Activated naive CD4-positive, alpha-beta T cell (primary cell): ENCODE measurements at places on chromosomes 1 and 21.

- no peak for DNase-seq
These were observed 81.5 kb downstream of the ERG start for GRCh38 chr21:38416791-38417190.

DNA sequence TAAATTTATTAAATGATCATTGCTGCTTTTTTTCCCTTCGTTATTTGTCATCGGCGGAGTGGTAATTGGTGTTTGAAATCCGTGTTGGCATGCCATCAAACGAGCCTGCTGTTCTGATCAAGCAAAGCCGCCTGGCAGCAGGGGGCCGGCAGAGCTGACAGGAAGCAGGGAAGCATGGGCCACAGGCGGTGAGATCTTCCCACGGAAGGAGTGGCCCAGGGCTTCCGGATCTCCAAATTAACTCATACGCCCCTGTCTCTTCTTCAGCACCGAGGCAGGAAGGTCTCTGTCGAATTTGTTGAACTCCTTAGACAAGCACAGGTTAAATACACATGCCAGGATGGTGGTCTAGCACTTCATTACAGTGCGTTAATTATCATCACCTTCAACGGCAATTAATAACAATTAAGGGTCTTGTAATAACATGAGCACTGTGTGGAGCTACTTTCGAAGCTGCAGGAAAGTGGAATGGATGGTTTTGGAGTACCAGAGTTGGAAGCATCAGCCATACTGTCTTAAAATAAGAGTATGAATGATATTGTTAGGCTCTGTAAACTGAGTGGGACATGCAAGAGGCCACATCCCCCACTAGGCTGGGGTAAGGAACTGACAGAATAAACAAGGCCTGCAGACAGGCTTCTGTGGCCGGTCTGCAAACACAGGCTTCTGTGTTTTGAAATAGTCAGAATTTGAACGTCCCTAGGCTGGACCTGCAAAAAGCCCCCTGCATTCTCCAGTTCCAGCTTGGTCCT is 199.4 kb upstream of the DAB1 start:
- DNase-seq = no peak

DNA sequence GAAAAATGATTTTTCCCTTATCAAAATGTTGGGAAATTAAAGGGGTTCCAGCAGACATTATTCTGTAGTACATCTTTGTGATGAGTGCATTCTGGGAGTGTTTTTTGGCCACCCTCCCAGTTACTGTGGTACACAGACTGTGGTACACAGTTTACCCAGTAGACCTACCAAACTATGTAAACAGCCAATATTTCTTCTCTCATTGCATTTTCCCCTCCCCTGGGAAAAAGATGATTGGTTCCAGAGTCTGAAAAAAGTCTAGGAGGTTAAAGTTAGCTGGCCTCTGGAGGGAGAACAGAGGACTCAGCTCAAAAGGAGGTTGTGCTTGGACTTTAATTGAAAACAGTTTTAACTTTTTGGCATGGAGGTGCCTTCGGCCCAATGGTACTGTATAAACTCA is 42.5 kb downstream of the PGM1 start:
- no peak for DNase-seq

- no peak for DNase-seq
These were observed 12.1 kb downstream of the SAMD11 start for GRCh38 chr1:935751-936231.

- DNase-seq = no peak
These were observed 60.9 kb downstream of the LHX4 start for GRCh38 chr1:180291004-180291403.

DNA sequence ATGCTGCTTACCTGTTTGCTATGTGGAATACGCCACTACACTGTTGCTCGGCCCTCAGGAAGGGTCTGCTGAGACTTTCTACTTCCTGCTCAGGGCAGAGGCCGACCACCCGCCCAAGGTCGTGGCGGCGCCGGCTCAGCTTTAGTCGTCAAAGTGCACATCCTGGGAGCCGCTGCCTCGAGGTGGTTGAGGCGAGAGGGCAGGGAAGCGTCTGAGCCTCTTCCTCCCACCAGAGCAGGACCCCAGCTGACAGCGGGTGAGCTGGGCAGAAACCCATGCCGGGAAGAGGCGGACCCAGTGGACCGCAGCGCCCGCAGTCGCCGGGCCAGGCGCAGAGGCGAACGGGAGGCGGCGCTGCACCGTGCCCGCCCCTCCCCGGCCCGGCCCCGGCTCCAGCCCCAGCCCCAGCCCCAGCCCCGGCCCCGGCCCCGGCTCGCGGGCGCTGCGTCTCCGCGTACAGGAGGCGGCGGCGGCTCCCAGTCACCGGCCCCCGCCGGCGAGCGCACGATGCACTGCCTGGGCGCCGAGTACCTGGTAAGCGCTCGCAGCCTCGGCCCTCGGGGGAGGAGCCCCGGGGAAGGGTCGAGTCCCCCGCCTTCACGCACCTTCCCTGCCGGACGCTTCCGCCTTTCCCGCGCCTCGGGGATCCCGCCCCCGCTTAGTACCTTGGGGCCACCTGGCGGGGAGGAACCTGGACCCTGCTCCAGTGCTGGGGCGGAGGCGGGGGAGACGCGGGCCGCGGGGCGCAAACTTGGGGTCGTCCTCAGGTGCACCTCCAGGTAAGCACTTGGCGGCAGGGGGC is at the start of gene SLC44A3:
Gene SLC44A3 (plus strand): TSS at position 413 of the 802 bp plus-strand sequence. CDS start 95 bp downstream, at position 508.
- no peak for DNase-seq

GRCh38 chr1:53023546-53023945 is 38.5 kb upstream of the PODN start:
- no peak for DNase-seq

- DNase-seq = no peak
These were observed 91.7 kb downstream of the TTC3 start for GRCh38 chr21:37164742-37165141.

DNA sequence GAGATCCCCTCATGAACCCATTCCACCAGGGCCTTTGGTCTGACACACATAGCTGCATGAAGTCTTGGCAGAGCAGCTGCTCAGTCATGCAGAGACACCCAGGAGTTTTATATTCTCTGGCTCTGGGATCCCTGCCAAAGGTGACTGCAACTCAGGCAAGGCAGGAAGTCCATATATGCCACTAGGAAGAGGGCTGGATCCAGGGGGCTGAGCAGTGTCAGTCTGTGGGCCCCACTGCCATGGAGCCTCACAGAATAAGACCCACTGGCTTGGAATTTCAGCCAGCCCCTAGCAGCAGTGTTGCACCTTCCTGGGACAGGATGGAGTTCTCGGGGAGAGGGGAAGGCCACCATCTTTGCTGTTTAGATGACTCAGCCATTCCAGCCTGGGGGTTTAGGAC is 199.7 kb downstream of the TBX15 start:
- no peak for DNase-seq

DNA sequence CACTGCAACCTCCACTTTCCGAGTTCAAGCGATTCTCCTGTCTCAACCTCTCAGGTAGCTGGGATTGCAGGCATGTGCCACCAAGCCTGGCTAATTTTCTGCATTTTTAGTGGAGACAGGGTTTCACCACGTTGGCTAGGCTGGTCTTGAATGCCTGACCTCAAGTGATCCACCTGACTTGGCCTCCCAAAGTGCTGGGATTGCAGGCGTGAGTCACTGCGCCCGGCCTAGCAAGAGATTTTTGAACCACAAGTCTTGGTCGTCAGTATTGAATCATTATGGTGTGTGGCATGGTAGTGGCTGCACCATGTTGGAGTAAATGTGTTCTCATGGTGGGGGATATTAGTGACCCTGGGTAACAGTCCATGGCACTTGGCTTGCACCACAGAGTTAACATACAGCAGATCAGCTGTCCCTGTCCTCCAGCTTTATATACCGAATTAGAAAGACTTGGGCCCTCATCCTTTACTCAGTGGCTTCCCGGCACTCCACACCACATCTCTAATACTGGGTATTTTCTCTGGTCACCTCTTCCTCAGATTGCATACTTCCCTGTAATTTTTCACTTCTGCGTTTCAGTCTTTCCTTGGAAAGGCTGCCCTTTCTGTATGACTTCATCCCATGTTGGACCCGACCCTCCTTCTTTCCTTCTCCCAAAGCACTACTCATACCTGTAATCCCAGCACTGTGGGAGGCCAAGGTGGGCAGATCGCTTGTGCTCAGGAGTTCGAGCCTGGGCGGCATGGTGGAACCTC is 25.1 kb downstream of the AK4 start:
- DNase-seq = no peak

- DNase-seq = no peak
These were observed 425.4 kb downstream of the ADGRL2 start for GRCh38 chr1:82226186-82226505.

DNA sequence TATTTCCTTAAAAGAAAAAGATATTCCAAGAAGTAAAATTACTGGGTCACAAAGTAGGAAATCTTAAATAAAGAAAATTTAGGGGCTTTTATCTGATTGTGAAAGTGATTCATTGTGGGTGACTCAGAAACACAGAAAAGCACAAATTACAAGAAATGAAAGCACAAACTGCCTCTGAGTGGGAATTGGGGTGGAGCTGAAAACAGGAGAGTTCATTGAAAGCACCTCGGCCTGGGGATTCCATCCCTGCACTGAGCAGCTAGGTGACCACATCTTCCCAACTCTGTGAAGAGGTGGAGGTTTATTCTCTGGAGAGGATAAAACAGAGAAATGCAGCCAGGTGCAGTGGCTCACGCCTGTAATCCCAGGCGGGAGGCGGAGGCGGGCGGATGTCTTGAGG is 7.4 kb downstream of the GJA4 start:
- DNase-seq = no peak

DNA sequence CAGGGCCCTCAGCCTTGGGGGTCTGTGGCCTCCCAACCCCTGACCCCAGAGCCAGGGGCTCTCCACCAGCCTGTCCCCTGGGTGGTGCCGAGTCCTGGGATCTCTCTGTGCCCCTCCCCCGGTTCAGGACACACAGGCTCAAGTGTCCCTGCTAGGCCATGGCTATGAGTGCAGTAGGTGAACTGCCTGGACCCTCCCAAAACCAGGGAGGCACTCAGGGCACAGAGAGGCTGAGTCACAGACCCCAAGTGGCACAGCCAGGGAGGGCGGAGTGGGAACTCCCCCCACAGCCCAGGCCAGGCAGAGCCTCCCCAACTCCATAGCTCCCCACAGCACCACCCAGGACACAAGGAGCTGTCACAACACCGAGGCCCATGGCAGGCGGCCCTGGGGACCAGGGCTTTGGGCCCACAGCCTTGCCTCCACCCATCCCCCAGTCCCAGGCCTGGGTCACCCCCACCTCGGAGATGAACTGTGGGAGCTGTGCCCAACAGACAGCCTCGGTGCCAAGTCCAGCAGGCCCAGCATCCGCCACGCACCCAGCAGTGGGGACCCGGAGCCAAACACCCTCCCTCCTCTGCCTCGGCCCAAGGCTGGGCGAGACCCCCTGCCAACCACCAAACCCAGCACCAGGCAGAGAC is 3.2 kb downstream of the DVL1 start:
- DNase-seq = no peak

GRCh38 chr1:41860214-41860613 is 58.5 kb downstream of the HIVEP3 start:
- DNase-seq = no peak

DNA sequence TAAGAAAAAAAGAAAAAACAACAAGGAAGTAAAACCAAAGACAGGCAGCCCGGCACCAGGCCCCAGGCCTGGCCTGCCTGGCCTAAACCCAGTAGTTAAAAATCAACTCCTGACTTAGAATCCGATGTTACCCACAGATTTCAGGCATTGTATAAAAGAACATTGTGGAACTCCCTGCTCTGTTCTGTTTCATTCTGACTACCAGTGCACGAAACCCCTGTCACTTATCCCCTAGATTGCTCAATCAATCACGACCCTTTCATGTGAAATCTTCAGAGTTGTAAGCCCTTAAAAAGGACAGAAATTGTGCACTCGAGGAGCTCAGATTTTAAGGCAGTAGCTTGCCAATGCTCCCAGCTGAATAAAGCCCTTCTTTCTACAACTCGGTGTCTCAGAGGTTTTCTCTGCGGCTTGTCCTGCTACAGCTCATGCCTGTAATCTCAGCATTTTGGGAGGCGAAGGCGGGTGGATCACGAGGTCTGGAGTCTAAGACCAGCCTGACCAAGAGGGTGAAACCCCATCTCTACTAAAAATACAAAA is 15.6 kb upstream of the MYOCOS start:
- DNase-seq = no peak

GRCh38 chr1:20491866-20492265 is 5.9 kb upstream of the CAMK2N1 start:
- no peak for DNase-seq

DNA sequence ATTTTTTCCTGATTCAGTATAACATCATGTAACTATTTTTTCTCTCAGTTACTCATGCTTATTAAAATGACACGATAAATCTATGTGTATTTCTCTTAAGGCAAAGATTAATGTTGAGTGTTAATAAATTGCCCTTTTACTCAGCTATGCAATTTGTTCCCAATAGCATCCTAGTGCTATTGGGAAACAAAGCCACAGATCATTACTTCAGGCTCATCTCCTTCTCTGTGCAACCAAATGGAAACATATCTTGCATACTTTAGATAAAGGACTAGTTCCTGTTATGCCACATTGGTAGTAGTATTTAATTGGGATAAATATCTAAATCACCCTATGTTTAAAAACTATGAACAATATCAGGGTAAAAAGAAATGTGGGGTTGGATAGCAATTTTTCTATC is 106.2 kb downstream of the PLPPR4 start:
- no peak for DNase-seq

DNA sequence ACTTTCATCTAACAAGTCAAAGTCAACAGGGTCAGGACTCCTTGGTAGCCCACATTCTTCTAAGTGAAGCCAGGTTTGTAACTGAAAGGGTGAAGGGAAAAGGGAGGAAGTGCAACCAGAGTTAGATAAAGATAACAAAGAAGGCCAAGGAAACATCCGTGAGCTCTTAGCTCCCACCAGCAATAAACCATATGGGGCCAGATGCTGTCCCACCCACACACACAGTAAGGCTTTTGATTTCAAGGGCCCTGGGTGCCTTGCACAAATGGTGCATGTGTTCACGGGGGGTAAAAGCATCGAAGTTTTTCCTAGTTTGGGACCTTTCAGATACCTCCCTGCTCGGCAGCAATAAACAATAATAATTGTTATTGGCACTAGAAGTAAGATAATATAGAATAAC is 5.1 kb upstream of the TIAM1 start:
- no peak for DNase-seq

DNA sequence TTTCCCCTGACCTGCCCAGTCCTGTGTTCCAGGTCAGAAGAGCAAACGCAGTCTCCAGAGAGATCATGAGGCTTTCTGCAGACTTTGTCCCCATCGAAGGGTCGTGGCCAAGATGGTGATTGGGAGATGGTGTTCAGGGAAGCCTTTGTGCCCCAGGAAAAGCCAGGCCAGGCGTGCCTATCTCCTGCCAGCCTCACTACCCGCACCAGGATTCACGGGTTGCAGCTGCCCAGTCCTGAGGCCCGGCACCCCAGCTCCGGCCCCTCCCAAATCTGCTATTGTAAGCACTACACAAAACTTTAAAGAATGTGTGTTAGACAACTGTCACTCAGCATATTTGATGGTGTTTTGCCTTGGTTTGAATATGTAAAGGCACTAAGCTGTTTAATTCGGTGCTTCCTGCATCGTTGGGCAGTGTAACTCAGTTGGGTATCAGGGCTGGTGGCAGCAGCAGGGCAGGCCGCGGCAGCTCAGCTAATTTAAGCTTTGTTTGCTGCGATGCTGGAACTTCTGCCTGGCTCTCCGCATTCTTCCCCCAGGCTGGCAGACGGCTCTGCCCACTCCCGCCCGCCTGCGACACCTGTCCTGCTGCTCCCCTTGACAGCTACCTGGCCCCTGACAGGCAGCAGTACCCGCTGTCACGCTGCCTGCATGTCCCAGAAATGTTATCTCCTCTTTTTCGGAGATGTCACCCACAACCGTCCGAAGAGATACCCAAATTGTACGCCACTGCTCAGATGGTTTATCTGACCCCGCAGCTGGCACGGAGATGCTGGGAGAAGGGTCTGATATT is 209.0 kb upstream of the VAMP3 start:
- DNase-seq = no peak

GRCh38 chr1:45444609-45445131 is 46.3 kb downstream of the TESK2 start:
- DNase-seq = no peak

- DNase-seq = no peak
These were observed 94.5 kb downstream of the ROR1 start for GRCh38 chr1:63868268-63868781.
